ENCODE measurements at places on chromosomes 13 and 19.

GRCh38 chr13:76790526-76790925 lies 95.7 kb downstream of the KCTD12 start:
- no peak for DNase-seq

- no peak for DNase-seq
Measured at GRCh38 chr13:59643364-59643841, 520.3 kb downstream of the DIAPH3 start.

GRCh38 chr19:15210323-15210781 lies 9.6 kb upstream of the NOTCH3 start:
- no peak for DNase-seq

GRCh38 chr19:16698914-16699313 lies 20.7 kb upstream of the NWD1 start:
- no peak for DNase-seq

DNA sequence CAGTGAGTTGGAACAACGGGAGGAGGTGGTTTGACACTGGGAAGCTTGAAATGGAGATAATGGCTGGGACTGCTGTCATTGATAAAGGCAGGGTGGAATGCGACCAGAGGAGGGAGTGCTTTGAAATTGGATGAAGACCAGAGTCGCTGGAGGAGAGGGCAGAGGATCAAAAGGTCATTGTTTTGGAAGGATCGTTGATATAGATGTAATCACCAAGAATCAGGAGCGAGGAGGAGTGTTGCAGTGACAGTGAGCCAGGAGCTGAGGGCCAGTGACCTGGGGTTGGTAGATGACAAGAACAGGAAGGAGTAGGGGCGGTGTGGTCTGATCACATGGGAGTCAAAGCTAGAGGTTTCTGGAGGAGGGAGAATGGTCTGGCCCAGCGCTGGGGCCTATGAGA lies 25.3 kb downstream of the TM9SF2 start:
- DNase-seq, result no peak
